Uterus (tissue), 4 donors: ENCODE measurements at places on chromosomes 11 and 22.
A peak's percentile ranks its signal among the peaks of the same experiment; 100 is the strongest.

GRCh38 chr11:114367244-114367957 lies 32.9 kb downstream of the C11orf71 start:
- no peak for DNase-seq

DNA sequence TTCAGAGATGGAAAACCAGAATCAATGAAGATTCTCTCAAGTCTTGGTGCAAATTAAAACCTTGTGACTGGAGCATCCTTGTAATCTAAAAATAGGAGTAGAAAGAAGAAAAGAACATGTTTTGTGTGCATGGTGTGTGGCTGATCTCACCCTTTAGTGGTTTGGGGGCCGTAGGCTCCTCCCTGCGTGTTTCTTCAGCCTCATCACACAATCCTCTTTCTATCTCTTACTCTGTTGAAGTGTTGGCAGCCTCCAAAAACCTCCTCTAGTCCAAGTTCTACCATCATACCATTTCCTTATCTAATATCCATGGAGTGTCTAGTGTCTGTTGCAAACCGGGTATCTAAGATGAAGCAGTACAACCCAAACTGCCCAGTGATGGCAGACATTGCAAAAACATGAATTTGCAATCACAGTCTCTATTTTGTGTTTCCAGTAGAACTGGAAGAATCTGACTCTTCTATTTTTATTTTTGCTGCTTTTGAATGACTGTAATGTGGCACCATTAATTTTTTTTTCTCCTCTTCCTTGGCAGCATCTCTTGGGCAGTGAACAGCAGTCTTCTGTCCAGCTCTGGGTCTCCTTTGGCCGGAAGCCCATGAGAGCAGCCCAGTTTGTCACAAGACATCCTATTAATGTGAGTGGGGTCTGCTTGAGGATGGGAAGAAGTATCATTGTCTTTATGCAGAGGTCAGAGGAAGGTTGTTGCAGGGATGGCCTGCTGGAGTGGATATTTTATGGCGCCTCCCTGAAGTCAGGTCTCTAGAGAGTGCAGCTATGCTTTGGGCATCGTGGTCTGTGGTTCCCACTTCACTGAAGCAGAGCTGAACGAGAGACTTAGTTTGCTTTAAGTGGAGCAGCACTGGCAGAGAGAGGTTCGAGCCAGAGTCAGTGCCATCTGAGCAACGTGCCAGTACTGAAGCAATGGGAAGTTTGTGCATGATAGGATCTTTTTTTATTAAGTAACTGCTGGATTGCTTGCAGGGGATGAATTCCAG lies 60.0 kb upstream of the SORL1-AS1 start:
- DNase-seq = no peak

DNA sequence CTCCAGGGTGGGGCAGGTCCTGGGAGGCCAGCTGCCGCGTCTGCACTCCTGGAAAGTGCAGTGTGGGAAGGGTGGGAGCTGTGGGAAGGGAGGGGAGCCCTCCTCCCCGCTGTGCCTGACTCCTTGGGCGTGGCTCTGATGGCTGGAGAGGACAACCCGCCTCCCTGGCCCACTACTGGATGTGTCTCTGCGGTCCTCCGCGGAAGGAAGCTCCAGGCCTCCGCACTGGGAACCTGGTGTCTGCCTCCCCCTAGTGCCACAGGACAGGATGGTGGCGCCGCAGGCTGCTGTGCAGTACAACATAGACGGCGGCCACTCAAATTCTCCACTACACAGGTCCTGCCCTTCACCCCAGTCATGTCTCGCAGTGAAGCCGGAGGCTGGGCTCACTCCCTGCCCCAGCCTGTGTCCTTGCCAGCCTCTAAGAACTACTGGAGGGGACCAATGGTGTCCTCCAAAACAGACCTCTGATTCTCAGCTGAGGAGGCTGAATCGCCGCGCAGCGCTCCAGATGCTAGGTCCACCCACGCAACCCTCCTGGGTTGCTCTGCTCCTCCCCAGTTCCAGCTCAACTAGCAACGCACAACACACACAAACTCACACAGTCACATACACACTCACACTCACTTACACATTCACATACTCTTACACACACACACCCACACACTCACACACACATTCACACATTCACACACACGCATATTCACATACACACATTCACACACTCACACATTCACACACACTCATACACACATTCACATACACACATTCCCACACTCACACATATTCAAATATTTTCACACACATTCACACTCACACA lies 12.4 kb upstream of the DSCAML1 start:
- DNase-seq = peak; percentile 63

DNA sequence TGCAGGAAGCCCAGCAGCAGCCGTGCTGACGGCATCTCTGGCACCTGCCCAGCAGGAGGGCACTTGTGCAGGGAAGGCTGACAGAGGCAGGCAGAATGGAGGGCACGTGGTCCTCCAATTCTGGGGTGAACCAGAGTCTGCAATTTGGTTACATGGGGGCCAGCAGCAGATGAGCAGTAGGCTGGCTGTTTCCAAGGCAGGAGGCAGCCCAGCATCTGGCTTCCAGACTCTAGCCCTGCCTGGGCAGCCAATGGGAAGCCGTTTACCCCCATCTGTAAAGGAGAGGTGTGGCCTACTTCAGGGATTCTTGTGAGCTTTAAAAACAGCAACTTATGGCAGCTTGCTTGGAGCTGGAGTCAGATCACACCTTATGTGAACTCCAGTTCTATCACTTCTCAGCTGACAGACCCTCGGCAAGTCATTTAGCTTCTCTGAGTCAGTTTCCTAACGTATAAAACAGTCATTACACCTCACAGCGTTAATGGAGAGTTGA lies 27.9 kb upstream of the RASL10A start:
- DNase-seq = no peak

DNA sequence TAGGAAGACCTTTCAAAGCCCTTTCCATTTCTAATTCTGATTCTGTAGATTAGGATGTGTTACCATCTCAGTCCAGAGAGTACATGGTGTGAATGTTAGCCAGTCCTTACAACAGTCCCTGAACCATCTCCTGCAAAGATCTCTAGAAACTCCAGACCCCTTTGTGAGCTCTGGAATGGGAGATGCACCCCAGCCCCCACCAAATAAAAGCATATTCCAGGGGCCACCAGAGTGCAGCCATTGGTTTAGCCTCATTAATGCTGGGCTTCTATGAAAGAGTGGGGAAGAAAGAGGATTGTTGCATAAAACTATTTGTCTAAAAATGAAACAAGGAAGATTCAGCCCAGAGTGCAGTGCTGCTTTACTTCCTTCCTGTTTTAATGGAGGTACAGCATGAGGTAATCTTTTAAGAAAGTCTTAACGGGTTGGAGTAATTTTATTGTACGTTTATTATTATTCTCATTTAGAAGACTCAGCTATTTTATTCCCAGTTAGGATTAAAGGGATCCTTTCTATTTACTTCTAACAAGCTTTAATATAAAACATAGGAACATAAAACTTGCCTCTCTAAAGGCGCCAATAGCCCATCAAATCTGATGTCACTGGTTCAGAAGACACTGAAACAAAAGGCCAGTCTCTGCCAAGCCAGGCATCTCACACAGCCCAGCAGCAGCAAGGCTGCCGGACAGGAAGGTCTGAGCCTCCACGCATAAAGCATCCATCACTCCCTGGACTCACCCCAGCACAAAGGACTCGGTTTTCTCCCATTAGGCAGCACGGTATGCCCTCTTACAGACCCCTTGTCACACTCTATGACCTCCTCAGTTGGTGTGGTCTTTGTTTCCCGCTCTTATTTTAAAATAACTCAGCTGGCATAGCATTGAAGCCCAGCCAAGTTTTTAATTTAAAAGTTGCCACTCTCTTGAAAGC lies 203.9 kb upstream of the BLID start:
- no peak for DNase-seq

DNA sequence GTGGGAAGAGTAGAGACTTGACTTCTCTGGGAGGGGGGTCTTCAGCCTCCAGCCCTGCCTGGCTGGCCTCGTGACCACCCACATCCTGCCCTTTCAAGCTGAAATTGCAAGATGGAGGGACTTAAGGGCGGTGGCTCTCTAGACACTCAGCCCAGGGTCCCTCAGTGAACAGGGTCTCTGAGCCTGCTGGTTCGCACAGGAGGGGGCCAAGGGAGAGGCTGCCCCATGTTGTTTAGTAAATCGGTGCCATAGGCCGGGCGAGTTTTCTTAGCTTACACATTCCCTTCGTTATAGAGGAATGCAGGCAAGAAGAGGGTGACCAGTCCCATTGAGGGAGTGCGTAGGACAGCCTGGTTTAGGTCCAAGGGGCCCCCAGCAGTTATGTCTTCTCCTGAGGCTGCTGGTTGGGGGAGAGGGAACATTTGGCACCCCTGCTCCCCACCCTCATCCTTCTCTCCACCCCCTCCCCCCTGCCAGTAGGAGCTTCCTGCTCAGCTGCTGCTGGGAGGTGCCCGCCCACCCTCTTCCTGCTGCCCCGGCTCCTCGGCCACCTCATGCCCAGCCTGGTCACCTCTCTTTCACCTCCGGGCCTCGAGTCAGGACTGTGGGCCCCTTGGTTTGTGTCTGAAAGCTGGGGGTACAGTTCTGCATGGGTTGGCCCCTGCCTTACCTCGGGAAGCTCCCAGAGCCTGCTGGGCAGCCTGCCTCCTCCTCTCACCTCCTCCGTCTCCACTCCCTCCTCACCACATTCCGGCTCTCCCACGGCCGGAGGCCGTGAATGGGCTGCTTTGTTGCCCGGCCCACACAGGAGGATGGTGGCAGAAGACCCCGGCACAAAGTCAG lies 3.9 kb downstream of the FRMD8 start:
- no peak for DNase-seq

DNA sequence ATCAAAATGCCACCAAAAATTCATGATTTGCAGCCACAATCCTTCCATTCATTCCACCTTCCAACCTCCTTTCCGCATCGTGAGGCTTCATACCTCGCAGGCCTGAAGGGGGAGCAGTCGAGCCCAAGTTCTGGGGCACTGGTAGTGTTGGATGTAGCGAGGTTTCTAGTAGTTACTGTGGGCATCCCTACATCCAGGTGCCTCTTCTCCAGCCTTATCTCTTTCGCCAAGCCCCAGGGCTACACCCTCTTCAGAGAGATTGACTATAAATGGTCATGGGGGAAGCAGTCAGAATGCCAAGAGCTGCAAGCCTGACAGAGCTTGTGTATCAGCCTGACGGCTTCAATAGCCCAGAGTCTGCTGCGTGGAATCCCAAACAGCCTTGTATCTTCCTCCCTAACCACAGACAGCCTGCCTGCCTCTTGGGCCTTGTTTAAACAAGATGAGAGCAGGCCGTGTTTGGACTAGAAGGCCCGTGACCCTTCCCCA lies 28.9 kb downstream of the CLMP start:
- peak; percentile 75 for DNase-seq

DNA sequence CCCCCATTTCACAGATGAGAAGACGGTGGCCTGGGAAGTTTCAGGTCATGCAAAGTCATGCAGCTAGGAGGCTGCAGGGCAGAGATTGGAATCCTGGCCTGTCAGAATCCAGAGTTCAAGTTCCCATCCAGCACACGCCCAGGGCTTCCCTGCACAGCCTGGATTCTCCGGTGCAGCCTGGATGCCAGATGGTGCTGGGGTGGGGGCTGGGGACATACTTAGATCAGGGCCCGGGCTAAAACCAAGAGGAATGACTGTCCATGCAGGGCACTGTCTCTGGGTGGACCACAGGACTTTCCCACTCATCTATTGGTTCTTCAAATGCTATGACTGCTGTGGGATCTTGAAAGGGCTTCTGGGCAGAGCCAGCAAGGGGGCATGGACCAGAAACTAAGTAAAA lies 24.6 kb downstream of the LMO1 start:
- no peak for DNase-seq

- DNase-seq = no peak
These were observed 101.8 kb downstream of the DDX10 start for GRCh38 chr11:108766596-108767173.

GRCh38 chr11:33867561-33867960 lies 24.3 kb downstream of the LMO2 start:
- no peak for DNase-seq

DNA sequence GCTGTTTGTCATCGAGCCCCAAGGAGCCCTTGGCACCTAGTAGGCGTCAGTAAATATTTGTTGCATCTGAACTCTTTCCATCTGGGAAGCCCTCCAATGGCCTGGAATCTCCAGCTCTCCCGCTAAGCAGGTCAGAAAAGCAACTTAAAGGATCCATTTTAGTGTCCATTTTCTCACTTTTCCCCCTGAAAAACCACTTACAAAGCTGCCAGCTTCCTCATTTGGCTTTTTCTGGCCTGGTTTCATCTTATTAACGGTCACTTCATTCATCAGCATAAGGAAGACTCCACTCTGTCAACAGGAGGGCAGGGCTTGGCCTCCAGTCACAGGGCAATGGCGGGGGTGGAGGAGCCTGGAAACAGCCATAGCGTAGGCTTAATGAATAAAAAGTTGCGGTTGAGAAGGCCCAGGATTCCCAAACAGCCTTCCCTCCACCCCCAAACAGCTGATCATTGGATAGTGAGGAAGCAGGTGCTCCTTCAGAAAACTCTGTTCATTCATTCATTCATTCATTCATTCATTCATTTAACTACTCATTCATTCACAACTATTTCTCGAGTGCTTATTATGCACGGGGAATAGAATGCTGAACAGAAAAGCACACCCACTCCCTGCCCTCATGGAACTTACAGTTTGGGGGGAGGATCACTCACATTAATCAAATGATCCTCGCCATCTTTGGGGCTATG lies 104.5 kb upstream of the RCN1 start:
- no peak for DNase-seq

GRCh38 chr11:92960886-92961285 lies 8.6 kb upstream of the MTNR1B start:
- DNase-seq = no peak

DNA sequence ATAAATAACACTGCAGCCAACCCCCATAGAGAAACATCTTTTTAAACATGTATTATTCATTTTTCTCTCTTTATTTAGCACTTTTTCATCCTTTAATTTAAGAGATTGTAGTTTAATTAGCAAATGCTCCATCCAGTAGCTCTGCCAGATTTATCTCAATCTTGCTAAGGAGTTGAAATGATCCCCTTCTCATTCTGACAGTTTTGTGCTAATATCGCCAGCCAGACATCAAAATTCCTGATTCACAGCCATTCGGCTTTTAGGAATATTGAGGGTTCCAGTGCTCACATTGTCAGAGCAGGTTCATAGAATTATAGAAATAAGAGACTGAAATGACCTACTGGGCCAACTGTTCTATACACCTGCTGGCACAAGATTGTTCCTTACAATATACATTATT lies 77.8 kb downstream of the CASP12 start:
- DNase-seq = no peak
